T follicular helper cell (primary cell): ENCODE measurements at places on chromosomes 13 and 19.

DNA sequence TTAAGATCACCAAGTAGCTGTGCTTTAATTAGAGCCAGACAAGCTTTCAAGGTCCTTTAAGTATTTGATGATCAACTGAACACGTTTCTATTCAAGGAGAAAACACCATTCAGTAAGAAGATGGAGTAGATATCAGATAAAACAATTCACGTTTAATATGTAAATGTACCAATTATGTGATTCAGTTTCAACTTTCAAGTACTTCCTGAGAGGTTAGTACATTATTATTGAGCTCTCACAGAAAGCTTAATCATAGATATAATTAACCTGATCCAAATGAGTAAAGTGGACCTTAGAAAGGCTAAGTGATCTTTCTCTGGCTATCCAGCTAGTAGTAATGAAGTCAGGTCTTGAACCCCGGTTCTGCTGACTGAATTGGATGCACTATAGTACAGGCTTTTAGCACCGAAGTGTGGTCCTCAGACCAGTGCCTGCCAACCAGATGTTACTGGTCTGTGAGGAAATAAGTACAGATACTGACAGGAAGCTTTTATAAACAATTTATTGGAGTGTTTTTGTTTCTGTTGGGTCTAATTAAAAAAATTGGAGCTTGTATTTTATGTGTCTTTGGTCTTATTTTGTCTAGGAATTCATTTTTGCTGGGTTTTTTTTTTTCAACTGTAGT, 10.2 kb downstream of the CLN5 start:
- DNase-seq, result no peak

DNA sequence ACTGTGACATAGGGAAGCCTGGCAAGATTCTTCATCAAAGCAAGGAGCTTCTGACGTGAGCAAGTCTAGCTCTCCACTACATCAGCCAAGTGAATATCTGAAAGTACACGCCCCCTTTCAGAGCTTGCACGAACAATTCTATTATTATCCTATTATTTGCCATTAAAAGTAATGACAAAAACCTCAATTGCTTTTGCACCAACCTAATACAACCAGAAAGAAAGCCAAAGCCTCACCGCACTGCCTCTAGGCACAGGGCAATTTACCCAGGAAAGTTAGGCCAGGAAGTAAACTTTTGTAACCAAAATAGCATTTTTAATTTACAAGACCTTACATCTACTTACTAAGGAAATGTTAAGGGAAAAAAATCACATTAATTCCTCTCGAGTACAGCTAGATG, 41.2 kb downstream of the LATS2 start:
- DNase-seq, result no peak

DNA sequence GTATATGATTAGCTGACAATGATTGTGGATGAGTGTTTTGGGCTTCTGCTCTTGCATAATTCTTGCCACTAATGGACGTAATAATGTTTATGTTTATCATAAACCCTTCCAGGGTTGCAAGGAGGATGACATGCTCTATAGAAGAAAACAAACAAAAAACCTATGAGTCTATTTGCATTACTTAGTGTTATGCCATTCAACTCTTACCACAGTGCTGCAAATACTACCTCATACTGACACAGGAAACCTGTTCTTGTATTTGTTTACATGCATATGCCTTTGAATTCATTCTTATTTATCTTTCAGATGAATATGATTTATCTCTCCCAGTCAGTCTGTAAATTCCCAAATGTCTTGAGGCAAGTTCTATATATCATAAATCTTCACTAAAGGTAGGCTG, 39.6 kb upstream of the FREM2 start:
- no peak for DNase-seq

GRCh38 chr13:51806566-51806965, 2.6 kb upstream of the DHRS12 start:
- DNase-seq, result no peak

- no peak for DNase-seq
Measured at GRCh38 chr19:5417495-5418436, 37.5 kb upstream of the ZNRF4 start.
